ENCODE measurements at places on chromosomes 12 and 14. TPM values are rescaled to one million over a fixed set of nuclear protein-coding genes. Genes with fewer than 3 reads are reported as not detected.

The BDKRB2 gene
- polyA plus RNA-seq = 0.11 TPM

The KCTD10 gene
- 11.7 TPM for polyA plus RNA-seq

The OR6C3 gene
- not detected for polyA plus RNA-seq

The RPL10L gene
- polyA plus RNA-seq = not detected
